ENCODE measurements at places on chromosomes 1 and 21.

GRCh38 chr1:2598329-2598931, 11.9 kb downstream of the PRXL2B start:
- no peak for ATAC-seq

GRCh38 chr1:3821447-3821846, 25.1 kb upstream of the LRRC47 start:
- ATAC-seq, result no peak

DNA sequence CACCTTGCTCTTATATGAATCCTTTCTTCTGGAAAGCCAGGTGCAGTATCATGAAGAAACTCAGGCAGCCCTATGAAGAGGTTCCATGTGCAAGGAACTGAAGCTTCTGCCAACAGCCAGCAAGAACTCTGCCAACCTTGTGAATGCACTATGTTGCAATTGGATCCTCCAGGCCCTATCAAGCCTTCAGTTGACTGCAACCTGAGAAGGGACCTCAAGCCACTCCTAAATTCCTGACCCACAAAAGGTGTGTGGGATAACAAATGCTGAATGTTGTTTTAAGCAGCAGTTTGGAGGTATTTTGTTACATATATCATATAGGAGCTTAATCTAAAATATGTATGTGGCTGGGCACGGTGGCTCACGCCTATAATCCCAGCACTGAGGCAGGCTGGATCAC, 84.0 kb downstream of the RERE start:
- ATAC-seq, result no peak

DNA sequence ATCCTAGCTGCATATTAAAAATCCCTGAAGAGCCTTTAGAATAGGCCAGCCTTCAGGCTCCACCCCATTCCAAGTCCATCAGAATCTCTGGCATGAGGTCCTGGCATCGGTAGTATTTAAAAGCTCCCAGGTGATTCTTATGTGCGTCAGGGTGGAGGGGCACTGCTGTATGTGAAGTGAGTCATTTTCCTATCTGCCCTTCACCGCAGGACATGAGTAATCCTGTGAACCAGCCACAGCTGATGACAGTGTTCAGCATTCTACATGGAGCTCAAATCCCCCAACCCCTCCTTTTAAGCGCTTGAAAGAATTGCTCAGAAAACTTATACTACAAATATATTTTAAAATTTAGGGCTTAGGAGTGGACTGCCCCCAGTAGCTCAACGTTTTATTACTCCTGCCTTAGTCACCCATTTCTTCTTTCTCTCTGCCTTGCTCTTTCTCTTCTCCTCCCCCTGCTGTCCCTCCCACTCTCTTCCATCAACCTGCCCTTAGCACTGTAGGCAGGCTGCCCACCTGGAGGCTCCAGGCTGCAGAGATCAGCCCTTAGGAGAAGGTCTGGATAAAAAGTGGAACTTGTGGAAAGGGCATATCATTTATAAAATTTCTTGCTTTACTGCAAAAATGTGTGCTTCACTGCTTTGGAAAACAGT, 73.8 kb upstream of the ZNF281 start:
- peak; percentile 98 for ATAC-seq

DNA sequence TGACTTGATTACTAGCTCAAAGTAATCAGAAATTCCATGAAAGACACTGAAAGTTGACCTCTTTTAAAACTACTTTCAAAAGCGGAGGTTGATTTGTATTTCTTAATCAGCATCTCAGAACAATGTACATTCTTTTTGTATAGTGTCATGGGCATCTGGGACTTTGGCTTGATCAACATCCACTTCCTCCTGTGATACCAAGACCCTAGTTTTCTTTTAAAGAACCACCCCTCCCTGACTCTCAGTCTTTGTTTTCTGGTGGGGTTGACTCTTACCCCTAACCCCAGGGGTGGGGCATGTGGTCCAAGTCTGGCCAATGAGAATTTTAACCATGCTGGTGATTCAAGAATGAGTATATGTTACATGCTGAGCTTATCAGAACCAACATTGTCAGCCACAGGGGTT, 21.7 kb upstream of the IRF2BP2 start:
- peak; percentile 88 for ATAC-seq

DNA sequence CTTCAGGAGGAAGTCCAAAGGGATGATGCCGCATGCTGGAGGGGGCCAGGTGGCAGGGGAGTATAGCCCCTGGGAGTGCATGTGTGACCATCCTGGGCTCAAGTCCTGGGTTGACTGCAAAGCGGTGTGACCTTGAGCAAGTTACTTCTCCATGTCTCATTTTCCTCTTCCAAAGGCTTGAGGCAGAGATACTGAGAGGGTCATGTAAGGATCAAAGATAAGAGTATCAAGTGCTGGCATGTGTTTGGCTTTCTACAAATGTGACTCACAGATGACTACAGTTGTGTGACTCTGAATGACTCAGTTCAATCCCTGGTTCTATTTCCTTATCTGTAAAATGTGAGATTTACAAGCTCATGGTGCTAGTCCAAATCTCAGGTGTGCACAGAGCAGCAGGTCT, 26.1 kb downstream of the PROK1 start:
- ATAC-seq, result peak; percentile 72

DNA sequence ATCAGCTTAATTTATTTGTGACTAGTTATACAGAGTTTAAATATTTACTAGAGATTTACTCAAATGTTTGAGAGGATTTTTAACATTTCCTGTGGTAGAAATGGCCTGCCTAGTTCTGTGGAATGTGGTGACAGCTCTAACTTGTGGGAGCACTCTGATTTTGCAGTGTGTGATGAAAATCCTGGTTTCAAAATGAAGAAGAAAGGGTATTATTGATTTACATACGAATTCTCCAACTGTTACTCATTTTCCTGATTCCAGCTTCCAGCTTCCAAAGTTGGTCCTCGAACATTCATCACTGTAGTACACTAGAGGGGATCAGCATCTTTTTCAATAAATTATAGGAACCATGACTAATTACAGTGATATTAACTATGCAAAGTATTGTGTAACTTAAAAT, 462.7 kb upstream of the PKN2 start:
- peak; percentile 25 for ATAC-seq

- no peak for ATAC-seq
Observed at GRCh38 chr1:218494449-218494852, 149.3 kb downstream of the TGFB2 start.

DNA sequence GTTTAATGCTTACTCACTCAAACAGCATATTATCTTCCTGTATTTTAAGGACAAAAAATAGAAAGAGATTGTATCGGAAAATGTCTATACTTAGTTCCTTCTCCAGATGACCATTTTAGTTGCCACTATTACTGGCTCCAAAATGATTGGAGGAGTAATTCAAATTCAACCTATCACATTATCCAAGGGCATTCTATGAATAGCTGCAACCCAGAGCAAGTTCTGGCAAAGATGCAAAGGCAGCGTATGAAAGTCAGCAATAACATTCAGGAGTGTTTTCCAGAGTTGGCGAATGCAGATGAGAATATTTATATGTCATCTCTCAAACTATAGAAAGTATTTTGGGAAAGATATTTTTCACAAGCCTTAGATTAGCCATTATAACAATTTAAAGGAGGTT, 389.8 kb upstream of the ADGRL2 start:
- ATAC-seq, result no peak

- no peak for ATAC-seq
Observed at GRCh38 chr21:25031750-25032149, 575.5 kb downstream of the MRPL39 start.

DNA sequence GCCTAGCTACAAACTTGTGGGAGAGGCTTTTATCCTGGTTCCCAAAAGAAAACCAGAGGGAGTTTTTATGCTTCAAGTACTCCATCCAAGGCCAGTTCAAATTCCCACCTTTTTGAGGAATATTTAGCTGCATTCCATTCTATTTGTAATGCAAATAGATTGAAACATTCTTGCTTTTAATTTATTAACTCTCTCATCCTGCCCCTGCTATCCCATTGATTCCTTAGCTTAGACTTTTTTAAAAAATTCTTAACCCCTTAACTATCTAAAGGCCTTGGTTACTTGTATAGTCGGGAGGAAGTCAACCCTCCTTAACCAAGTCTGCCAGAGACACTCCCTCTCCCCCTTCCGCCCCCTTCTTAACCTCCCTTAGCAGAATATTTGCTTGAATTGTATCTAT, 2.5 kb upstream of the MOV10 start:
- no peak for ATAC-seq

DNA sequence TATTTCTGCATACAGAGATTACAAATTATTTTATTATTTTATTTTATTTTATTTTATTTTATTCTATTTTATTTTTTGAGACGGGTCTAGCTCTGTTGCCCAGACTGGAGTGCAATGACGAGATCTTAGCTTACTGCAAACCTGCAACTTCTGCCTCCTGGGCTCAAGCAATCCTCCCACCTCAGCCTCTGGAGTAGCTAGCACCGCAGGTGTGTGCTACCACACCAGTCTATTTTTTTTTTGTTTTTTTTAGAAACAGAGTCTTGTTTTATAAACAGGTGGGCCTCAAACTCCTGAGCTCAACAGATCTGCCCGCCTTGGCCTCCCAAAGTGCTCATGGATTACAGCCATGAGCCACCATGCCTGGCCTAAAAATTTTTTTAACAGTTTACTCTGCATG, 88.1 kb downstream of the PCP4 start:
- no peak for ATAC-seq

GRCh38 chr1:6870571-6870970, 85.3 kb downstream of the CAMTA1 start:
- peak; percentile 83 for ATAC-seq

- no peak for ATAC-seq
Observed at GRCh38 chr1:19981507-19982312, 2.3 kb upstream of the PLA2G2A start.

- peak; percentile 91 for ATAC-seq
Observed at GRCh38 chr21:34553151-34553952, 41.3 kb upstream of the KCNE1 start.

DNA sequence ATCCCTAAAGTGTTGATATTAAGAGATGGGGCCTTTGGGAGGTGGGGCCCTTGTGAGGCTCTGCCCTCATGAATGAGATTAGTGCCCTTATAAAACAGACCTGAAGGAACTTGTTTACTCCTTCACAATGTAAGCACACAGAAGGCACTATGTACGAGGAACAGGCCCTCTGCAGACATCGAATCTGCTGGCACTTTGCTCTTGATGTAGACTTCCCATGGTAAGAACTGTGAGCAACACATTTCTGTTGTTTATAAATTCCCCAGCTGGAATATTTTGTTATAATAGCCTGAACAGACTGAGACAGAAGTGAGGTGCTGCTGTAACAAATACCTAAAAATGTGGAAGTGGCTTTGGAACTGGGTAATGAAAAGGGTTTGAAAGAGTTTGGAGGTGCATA, 193.2 kb downstream of the TGFB2 start:
- no peak for ATAC-seq

DNA sequence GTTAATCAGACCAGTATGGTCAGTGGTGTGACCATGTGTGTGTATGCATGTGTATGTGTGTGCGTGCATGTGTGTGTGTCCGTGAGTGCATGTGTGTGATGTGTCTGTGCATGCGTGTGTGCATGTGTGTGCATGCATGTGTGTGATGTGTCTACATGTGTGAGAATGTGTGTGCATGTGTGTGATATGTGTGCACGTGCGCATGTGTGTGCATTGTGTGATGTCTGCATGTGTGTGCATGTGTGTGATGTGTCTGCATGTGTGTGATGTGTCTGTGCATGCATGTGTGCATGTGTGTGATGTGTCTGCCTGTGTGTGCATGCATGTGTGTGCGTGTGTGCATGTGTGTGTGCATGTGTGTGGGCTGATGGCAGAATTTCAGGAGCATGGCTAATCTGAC, 58.2 kb downstream of the SIK1 start:
- no peak for ATAC-seq

- peak; percentile 75 for ATAC-seq
Observed at GRCh38 chr1:71093938-71094337, 13.1 kb upstream of the ZRANB2 start.

GRCh38 chr1:46394108-46394871, at the start of gene FAAH:
TSS of gene FAAH (plus strand) at chr1:46394317. CDS start at chr1:46394349, 32 bp downstream.
- no peak for ATAC-seq

- ATAC-seq, result no peak
Observed at GRCh38 chr1:199010933-199011332, 372.1 kb downstream of the PTPRC start.

GRCh38 chr1:188958461-188959115, 1519.1 kb downstream of the BRINP3 start:
- ATAC-seq, result peak; percentile 33

GRCh38 chr1:45621895-45622523, 1.8 kb downstream of the CCDC17 start:
- ATAC-seq, result peak; percentile 2

DNA sequence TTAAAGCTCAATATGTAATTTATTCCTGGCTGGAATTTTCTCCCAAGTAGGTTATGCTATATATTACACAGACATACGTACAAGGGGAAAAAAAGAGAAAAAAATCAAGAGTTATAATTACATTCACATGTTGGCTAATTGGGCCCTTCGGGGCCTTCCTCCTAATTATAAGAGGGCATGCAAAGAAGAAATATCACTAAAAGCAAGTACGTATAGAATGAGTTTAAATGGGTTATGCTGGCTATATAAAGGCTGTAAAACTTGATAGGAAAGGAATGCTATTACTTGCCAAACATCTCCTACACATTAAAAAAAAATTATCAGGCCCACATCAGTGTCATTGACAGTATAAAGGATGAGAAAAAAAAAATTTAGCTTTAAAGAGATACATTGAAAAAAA, 1396.1 kb upstream of the ADGRL4 start:
- ATAC-seq, result no peak

DNA sequence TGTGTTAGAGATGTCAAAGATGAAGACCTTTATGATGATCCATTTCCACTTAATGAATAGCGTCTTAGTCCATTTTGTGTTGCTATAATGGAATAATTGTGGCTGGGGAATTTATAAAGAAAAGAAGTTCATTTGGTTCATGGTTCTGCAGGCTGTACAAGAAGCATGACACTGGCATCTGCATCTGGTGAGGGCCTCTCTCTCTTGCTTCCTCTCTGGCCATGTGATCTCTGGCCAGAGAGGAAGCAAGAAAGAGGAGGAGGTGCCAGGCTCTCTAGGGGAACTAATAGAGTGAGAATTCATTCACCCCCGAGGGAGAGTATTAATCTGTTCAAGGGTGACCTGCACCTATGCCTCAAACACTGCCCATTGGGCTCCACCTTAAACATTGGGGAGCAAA, 242.8 kb downstream of the DISC1 start:
- no peak for ATAC-seq

- no peak for ATAC-seq
Observed at GRCh38 chr1:42851960-42852607, 5.7 kb downstream of the ZNF691 start.

- no peak for ATAC-seq
Observed at GRCh38 chr1:34113362-34113761, 51.7 kb downstream of the CSMD2 start.
